Colonic mucosa (tissue), 4 donors: ENCODE measurements at places on chromosomes 2 and 18.

GRCh38 chr18:52422985-52423601 lies 83.1 kb downstream of the DCC start:
- no peaks in the 10 kb centered on the region for H3K36me3 ChIP-seq
- H3K4me1 ChIP-seq = no peaks in the 10 kb centered on the region
- DNase-seq = no peak

GRCh38 chr18:70363861-70364260 lies 75.0 kb downstream of the SOCS6 start:
- H3K36me3 ChIP-seq = no peaks in the 10 kb centered on the region
- H3K27me3 ChIP-seq = no peaks in the 10 kb centered on the region
- no peak for DNase-seq
- peaks cover 2% of the 10 kb centered on the region for H3K4me1 ChIP-seq
- peak overlapping the region; percentile 69 for H3K27ac ChIP-seq

DNA sequence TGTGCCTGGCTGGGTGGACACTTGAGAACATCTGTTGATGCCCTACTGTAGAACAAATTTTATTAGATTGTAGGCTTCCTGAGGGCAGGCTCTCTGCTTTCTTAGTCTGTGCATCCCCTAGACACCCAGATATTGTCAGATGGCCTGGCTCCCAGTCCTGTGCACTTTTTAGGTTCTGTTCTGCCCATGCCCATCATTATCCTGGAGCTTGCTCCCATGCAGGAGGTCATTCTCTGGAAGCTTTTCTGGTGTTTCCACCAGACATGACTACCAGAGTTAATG lies 213.3 kb downstream of the MYCN start:
- no peaks in the 10 kb centered on the region for H3K4me1 ChIP-seq
- DNase-seq = no peak
- no peaks in the 10 kb centered on the region for H3K27me3 ChIP-seq
- no peak overlapping the region for H3K27ac ChIP-seq

GRCh38 chr2:6231166-6231565 lies 539.0 kb downstream of the SOX11 start:
- no peaks in the 10 kb centered on the region for H3K27me3 ChIP-seq
- no peaks in the 10 kb centered on the region for H3K36me3 ChIP-seq
- no peak overlapping the region for H3K27ac ChIP-seq
- H3K4me1 ChIP-seq = no peaks in the 10 kb centered on the region
- H3K4me3 ChIP-seq = no peak overlapping the region

DNA sequence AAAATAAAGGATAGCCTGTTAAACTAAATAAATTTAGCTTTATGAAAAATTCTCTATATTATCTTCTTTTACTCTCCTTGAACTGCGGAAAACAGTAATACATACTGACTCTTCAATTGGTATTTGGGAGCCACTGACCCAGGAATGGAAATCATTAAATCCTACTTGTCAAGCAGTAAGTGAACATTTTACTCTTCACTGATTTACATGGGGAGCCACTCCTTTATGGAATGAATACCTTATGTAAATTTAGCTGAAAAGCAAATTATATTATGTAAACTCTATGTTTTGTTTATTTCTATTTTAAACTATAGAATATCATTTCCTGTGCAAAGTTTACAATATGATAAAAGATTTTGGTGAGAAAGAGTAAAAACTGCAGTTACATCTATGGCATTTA lies 85.2 kb downstream of the STRADB start:
- DNase-seq = no peak
- H3K27me3 ChIP-seq = no peaks in the 10 kb centered on the region
- no peak overlapping the region for H3K4me3 ChIP-seq
- no peak overlapping the region for H3K27ac ChIP-seq

DNA sequence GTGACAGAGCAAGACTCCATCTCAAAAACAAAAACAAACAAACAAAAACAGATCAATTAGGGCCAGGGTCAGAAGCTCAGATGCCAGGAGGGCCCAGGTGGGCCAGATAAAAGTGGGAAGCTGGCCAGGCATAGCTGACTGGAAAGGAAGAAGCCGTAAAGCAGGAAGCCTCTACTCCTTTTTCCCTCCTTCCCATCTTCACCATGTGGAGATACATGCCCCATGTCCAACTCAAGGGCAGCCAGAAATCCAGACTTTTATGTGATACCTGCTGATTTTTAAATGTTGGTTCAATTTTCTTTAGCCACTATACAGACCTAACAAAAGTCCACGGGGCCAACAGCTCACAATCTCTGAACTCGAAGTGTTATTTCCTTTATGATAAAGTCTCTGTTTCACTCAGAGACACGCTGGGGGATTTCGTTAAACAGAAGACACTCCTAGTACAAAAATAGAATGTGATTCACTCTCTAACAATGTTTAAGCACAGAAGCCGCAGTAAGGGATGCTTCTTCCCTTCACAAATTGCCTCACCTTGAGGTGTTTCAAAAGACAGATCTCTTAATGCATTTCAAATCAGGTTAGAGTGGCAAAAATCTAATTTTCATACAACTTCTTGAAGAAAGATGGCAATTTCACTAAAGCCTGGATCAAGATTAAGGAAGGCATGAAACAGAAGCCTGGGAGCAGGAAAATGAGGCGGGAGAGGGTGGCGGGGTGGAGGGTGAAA lies 14.0 kb downstream of the TMEM247 start:
- no peak overlapping the region for H3K27ac ChIP-seq
- no peak for DNase-seq
- H3K4me1 ChIP-seq = no peaks in the 10 kb centered on the region
- H3K36me3 ChIP-seq = no peaks in the 10 kb centered on the region
- H3K27me3 ChIP-seq = no peaks in the 10 kb centered on the region

- no peaks in the 10 kb centered on the region for H3K27me3 ChIP-seq
- H3K4me3 ChIP-seq = no peak overlapping the region
- no peak overlapping the region for H3K27ac ChIP-seq
- H3K36me3 ChIP-seq = no peaks in the 10 kb centered on the region
- no peaks in the 10 kb centered on the region for H3K4me1 ChIP-seq
- no peak for DNase-seq
Observed at GRCh38 chr2:6951046-6951445, 33.8 kb downstream of the RNF144A start.

GRCh38 chr2:12217175-12217574 lies 470.7 kb downstream of the LPIN1 start:
- no peaks in the 10 kb centered on the region for H3K27me3 ChIP-seq
- H3K27ac ChIP-seq = no peak overlapping the region
- H3K4me1 ChIP-seq = no peaks in the 10 kb centered on the region
- no peak for DNase-seq
- no peak overlapping the region for H3K4me3 ChIP-seq

DNA sequence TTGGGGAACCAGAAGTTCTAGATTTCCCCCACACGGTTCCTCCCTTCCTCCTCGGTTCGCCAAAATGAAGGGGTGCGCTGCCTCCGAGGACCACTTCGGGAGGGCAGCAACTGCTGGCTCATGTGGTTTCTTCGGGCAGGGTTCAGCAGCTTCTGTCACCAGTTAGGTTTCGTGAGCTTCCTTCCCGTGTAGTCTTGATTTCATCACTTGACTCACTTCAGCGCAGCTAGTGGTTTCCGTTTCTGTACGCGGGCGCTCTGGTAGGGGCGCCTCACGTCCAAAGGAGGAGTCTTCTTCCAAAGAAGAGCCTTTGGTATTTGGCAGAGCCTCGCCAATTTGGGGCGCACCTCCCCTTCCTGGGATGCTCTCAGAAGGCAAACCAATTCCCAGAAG lies 485 bp upstream of the GALNT3 start:
- H3K4me1 ChIP-seq = no peaks in the 10 kb centered on the region
- H3K27me3 ChIP-seq = no peaks in the 10 kb centered on the region
- H3K4me3 ChIP-seq = peak overlapping the region; percentile 64
- H3K27ac ChIP-seq = peak overlapping the region; percentile 88
- peak; percentile 68 for DNase-seq
- H3K36me3 ChIP-seq = no peaks in the 10 kb centered on the region

GRCh38 chr2:71166812-71167211 lies 36.4 kb downstream of the MPHOSPH10 start:
- no peaks in the 10 kb centered on the region for H3K27me3 ChIP-seq
- no peaks in the 10 kb centered on the region for H3K36me3 ChIP-seq
- no peak overlapping the region for H3K4me3 ChIP-seq
- H3K27ac ChIP-seq = no peak overlapping the region
- no peaks in the 10 kb centered on the region for H3K4me1 ChIP-seq

DNA sequence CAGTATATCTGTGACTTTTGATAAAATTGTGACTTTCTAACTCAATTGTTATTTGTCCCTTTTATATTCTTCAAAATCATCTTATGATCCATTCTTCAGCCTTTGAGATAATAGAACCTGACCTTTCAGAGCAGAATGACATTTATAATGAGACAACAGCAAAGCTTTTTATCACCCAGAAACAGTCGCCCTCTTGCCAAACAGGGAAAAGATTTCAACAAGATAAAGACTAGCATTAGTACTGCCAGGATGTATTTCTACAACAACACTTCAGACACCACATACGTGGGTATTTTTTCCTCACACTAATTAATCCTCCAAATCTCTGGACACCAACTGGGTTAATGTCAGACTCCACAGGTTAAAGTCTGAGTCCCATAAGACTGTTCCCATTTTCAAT lies 249.0 kb downstream of the ZNF804A start:
- no peaks in the 10 kb centered on the region for H3K27me3 ChIP-seq
- no peak overlapping the region for H3K27ac ChIP-seq
- H3K4me3 ChIP-seq = no peak overlapping the region
- no peaks in the 10 kb centered on the region for H3K36me3 ChIP-seq
- no peaks in the 10 kb centered on the region for H3K4me1 ChIP-seq

- H3K36me3 ChIP-seq = no peaks in the 10 kb centered on the region
- peaks cover 42% of the 10 kb centered on the region for H3K4me1 ChIP-seq
- no peak overlapping the region for H3K4me3 ChIP-seq
- peak; percentile 54 for DNase-seq
- H3K27ac ChIP-seq = peak overlapping the region; percentile 63
Observed at GRCh38 chr2:43133708-43134570, 92.5 kb downstream of the ZFP36L2 start.

DNA sequence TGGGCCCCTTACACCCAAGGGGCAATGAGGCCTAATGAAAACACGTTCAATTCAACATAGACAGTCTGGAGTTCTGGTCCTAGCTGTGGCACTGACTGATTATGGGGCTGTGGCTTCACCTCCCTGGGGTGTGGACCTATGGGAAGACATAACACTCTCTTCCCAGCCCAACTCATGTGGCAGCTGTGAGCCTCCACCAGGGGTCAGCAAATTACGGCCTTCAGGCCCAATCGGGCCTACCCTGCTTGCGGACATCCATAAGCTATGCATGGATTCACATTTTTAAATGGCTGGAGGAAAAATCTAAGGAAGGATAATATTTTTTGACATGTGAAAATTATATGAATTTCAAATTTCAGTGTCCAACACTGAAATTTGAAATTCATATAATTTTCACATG lies 101.3 kb downstream of the LOXHD1 start:
- H3K27me3 ChIP-seq = no peaks in the 10 kb centered on the region
- H3K36me3 ChIP-seq = no peaks in the 10 kb centered on the region
- no peaks in the 10 kb centered on the region for H3K4me1 ChIP-seq
- no peak for DNase-seq

GRCh38 chr2:176443946-176444345 lies 174.7 kb downstream of the MTX2 start:
- H3K36me3 ChIP-seq = no peaks in the 10 kb centered on the region
- no peaks in the 10 kb centered on the region for H3K4me1 ChIP-seq
- H3K4me3 ChIP-seq = no peak overlapping the region
- no peak for DNase-seq
- no peaks in the 10 kb centered on the region for H3K27me3 ChIP-seq
- no peak overlapping the region for H3K27ac ChIP-seq

- H3K4me3 ChIP-seq = no peak overlapping the region
- H3K4me1 ChIP-seq = no peaks in the 10 kb centered on the region
- no peaks in the 10 kb centered on the region for H3K36me3 ChIP-seq
Observed at GRCh38 chr2:128489526-128490273, 171.0 kb upstream of the HS6ST1 start.
